ENCODE measurements at places on chromosomes 4 and X.

DNA sequence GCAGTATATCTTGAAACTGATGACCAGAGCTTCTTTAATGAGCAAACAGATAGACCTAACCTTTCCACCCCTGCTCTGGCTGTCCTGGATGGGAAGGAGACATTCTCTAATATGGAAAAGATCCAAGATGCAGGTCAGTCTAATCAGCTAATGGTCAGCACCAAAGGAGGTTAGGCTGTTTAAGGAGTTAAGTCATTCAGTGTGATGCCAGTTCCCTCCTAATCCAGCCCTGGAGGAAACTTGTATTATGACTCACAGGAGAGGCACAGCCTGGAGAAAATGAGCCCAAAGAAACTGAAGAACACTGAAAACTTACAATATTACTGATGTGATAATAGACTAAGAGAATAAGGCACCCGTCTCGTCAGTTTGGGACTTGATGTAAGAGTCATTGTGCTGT is 323.0 kb downstream of the HNRNPD start:
- no peak for DNase-seq

DNA sequence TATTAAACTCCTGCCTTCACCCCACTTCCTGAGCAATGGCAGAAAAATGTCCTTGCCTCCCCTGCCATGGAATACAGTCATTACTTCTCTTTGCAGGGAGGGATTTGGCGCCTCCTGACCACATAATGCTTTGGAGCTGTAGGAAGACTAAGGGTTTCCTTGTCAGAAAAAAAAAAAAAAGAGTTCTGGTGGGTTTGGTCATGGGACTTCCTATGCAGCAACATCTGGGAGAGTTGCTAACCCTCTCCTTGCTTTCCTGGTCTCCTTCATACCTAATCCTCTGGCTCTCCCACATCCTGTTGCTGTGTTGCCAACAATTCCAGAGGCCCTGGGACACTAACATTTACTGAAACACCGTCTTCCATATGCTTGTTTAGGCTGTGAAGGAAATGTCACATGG is 75.1 kb upstream of the MBNL3 start:
- no peak for DNase-seq

DNA sequence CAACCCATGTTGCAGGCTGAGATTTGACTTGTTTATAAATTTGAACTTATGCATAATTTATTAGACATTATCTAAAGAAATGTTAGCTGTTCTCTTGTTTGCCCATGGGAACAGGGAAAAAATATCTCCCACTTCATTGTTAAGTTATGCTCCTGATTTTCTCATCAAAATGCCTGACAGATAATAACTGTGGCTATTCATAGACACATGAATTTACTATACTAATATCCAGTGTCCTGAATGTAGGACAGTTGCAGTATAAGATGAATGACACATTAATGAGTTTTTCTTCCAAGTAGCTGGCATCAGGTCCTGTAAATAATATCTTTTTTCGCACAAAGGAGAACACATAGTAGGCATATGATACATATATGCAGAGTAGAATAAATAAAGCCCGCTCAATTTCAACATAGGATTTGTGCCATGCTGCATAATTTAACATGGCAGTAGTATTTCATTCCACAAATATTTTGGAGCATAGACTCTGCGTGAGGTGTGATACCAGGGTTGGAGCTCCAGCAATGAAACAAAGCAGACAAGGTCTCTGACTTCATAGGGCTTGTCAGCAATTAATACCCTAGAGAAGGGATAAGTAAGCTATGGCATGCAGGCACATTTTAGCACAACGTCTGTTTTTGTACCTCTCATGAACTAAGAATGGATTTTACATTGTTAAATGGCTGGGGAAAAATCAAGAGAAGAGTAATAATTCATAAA is 40.4 kb upstream of the DDX53 start:
- DNase-seq = no peak

- DNase-seq = no peak
Measured at GRCh38 chrX:135191838-135192237, 20.6 kb upstream of the CT55 start.

DNA sequence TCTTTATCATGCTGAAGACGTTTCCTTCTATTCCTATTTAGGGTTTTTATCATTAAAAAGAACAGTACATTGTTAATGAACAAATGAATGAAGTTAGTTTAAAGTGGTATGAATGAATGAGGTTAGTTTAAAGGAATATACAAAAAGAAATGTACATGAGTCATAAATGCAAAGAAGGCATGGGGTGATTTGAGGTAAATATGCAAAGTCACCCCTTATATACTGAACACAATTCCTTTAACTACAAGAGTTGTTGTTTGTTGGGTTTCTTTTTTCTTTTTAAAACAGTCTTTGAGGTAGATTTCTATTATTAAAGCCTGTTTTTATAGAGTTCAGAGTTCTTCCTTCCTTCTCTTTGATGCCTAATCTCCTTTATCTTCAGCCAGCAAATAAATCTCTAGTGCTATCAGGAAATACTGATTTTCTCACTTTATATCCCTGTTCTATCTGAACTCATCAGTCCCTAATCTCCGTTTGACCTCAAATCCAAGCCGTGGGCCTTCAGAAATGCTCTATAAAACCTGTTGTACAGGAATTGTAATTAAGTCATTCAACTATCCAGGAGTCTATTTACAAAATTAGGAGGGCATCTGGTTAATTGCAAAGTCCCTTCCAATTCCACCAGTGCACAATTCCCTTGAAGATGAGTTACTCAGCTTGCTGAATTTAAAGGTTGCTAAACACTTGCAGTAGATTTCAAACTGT is 31.6 kb upstream of the ABCG2 start:
- no peak for DNase-seq
